ENCODE measurements at places on chromosomes 1 and 21.

DNA sequence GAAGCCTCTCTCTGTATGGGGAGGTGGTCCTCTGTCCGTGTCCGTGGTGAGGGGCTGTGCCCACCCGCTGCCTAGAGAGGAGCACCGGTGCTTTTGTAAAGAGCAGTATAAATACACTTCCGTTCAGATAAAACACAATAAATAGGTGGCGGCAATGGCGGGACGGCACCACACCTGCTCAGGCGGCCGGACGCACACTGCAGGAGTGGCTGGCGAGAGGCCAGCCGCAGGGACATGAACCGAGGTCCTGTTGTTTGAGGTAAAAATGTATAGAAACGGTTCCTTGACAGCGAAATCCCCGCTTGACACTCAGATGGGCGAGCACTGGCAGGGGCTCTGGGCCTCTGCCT, 40.8 kb downstream of the KRTAP10-1 start:
- no peak for DNase-seq

DNA sequence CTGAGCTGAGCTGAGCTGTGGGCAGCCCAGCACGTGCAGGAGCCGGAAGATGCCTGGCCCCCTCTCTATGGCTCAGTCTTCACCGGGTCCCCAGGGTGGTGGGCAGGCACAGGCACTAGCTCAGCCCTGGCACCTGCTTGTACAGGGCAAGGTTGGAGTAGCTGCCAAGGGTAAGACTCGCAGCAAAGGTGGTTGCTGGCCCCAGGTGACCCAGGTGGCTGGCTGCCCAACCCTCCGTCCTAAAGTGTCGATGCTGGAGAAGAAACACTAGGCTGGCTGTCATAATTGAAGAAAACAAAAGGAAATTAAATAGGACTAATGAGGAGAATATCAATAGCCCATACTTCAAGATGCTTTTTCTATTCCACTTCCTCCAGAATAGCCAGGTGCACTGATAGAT, 77.1 kb upstream of the ACTL8 start:
- no peak for DNase-seq

DNA sequence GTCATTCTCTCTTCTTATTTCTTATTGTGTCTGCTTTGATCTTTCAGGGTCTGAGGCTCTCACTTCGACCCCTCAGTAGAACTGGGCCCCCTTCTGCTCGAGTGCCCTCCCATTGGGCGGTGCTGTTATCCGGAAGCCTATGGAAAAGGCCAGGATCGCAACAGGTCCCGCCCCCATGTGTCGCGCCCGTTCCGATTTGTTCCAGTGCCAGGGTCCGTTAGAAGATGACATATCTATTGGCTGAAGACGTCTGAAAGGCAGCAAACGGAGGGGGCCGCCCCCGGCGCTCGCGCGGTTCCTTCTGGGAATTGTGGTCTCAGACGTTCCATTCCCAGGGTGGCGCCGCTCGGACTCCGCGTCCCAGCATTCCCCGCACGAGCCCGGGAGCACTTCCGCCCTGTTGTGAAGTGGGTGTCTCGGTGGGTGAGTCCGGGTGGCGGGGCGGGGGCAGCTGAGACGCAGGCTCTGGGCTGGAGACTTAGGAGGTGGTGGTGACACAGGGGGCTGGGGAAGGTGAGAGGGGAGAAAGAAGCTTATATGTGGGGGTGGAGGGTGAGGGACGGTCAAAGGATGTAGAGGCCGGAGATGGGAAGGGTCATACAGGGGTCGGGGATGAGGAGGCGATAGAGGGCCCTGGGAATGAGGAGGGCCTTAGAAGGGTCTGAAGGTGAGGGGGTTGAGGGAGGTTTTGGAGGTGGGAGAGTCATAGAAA, at the start of gene ZSCAN20:
ZSCAN20 (plus strand) TSS at position 377 of the 712 bp plus-strand sequence. CDS start 6,644 bp downstream, outside the sequence.
- DNase-seq: peak; percentile 90

DNA sequence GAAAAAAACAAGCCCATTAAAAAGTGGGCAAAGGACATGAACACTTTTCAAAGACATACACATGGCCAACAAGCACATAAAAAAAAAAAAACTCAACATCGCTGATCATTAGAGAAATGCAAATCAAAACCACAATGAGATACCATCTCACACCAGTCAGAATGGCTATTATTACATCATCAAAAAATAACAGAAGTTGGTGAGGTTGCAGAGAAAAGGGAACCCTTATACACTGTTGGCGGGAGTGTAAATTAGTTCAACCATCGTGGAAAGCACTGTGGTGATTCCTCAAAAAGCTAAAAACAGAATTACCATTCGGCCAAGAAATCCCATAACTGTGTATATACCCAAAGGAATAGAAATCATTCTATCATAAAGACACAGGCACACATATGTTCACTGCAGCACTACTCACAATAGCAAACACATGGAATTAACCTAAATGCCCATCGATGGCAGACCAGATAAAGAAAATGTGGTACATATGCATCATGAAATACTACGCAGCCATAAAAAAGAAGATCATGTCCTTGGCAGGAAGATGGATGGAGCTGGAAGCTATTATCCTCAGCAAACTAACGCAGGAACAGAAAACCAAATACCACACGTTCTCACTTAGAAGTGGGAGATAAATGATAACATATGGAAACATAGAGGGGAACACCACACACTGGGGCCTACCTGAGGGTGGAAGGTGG, 70.1 kb downstream of the INTS7 start:
- DNase-seq: peak; percentile 62

DNA sequence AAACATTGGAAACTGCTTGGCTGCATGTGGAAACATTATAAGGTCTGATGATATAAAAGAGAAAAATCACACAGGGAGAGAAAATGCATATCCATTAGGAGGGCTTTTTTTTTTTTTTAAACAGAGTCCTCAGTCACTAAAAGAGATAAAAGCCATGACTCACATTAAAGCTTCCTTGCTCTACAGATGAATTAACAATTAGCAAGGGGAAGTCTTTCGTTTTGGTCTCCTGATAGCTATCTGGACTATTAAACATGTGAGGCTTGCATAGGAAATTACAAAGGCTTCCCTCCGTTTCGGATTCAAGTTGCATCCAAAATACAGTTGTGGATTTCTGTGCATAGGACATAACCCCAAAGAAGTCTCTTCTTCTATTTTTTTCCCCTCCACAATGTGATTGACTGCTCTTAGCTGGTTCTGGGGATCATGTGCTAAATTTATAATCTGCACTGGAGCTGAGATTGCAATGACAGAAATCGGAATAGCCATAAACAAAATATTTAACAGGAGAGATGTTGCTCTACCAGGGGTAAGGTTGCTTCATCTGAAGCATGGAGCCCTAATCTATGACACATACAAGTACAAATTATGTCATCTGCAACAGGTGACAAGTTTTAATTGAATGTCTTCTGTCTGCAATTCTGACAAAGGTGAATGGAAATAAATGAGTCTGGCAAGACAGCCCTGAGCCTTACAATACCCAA, 146.8 kb downstream of the ESRRG start:
- no peak for DNase-seq

DNA sequence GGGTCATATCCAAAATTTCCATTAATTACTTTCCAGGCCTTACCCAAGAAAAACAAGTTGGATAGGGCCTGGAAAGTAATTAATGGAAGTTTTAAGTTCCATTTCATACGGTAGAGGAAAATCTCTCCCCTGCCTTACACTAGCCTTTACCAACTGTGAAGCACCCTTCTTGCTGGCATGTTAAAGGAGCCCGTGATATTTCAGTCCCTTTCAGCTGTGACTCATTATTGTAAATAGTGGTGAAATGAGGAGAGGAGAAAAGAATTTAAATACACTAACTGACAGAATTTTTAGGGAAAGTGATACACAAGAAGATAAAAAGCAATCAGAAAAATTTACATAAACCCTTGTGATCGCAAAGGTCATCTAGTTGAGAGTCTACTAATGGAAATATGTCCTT, 20.3 kb upstream of the KAZN start:
- DNase-seq: no peak

- no peak for DNase-seq
Observed at GRCh38 chr1:35111106-35111505, 31.9 kb downstream of the ZMYM1 start.

- DNase-seq: peak; percentile 47
Observed at GRCh38 chr1:220786337-220787068, at the start of gene MTARC1. TSS of gene MTARC1 (plus strand) at chr1:220786913. CDS start at chr1:220786945, 32 bp downstream.

DNA sequence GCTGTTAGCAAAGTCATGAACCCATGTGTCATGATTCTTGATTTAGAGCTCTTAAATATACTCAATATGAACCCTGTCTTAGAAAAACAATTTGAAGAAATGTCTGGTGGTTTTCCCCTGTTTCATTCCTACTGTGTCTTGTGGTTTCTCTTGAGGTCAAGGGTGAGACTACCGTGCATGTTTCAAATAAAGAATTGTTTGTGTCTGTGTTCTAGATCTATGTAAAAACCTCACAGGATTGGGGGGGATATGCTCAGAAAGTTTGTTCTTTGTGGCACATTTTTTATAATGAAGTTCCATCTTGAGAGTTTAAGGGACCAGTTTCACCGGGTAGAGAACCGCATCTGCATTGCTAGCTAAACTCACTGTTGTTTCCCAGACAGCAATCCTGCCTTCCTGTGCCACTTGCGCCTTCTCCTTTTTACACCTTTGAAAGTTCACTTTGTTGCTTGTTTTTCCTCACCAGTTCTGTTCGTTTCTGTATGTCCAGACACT, 30.9 kb upstream of the CACYBP start:
- DNase-seq: peak; percentile 82

DNA sequence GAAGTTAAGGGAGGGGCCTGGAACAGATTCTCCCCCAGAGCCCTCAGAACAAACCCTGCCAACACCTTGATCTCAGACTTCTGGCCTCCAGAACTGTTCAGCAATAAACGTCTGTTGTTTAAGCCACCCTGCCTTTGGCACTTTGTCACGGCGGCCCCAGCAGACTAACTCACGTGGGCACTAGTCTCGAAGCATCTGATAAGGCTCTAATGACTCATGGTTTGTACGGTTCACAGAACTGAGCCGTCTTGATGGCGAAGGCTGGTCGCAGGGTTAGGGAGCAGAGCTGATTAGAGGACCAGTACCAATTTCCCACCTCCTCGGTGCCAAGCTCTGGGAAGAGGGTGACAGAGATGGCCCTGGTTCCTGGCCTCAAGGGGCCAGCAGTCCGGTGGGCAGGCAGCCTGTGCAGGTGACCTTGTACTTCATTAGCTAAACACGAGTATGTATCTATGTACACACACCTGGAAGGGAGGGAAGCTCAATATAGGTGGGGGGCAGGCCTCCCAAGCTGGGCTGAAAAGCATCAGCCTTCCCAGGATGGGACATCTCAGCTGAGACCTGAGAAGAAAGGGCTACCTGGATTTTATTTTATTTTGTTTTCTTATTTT, 112.8 kb downstream of the MRPS6 start:
- no peak for DNase-seq

DNA sequence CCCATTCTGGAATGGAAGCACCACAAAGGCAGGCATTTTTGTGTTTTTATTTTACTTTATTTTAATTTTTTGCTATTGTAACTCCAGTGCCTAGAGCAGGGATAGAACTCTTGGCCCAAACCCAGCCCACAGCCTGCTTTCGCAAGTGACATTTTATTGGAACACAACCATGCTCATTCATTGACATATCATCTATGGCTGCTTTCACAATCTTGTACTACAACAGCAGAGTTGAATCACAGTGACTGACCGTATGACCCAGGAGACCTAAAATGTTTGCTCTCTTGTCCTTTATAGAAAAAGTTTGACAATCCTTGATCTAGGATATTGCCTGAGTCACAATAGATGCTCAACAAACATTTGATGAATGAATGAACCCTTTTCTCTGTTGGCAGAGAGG, 83.9 kb upstream of the ATP1A1 start:
- no peak for DNase-seq

- no peak for DNase-seq
Observed at GRCh38 chr1:178183796-178184195, 89.9 kb downstream of the RASAL2 start.

DNA sequence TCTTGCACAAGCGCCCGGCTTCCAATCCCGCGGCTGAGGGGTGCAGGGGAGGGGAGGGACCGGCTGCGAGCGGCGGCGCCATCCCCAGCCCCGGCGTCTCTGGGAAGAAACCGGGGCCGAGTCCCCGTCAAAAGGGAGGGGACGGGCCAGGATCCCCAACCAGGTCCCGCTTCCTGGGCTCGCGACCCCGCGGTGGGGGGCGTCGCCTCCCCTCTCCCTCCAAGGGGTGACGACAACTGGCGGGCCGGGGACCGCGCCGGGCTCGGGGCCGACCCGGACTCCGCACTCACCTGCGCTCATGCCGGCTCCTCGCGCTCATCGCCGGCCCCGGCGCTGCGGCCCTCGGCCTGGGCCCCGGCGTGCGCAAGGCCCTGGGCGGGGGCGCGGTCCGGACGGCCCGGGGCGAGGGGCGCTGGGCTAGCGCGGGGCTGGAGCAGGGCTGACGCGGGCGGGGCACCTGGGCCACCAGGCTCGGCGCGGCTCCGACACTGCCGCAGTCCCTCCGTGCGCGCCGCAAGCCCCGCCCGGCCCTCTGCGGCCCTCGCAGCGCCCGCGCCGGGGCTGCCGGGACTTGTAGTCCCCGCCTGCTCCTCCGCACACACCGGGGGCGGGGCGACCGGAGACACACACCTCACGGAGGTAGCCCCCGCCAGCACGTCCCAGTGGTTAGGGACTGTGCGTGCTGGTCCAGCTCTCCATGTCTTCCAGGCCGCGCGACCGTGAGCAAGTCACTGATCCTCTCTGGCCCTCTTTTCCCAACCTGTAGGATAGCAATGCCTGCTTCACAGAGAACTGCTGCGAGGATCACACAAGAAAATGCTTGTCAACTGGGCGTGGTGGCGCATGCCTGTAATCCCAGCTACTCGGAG, at the start of gene ATP13A2:
ATP13A2 (minus strand) TSS at position 490 of the 869 bp plus-strand sequence; CDS start at position 300, 190 bp downstream.
- DNase-seq: peak; percentile 65

DNA sequence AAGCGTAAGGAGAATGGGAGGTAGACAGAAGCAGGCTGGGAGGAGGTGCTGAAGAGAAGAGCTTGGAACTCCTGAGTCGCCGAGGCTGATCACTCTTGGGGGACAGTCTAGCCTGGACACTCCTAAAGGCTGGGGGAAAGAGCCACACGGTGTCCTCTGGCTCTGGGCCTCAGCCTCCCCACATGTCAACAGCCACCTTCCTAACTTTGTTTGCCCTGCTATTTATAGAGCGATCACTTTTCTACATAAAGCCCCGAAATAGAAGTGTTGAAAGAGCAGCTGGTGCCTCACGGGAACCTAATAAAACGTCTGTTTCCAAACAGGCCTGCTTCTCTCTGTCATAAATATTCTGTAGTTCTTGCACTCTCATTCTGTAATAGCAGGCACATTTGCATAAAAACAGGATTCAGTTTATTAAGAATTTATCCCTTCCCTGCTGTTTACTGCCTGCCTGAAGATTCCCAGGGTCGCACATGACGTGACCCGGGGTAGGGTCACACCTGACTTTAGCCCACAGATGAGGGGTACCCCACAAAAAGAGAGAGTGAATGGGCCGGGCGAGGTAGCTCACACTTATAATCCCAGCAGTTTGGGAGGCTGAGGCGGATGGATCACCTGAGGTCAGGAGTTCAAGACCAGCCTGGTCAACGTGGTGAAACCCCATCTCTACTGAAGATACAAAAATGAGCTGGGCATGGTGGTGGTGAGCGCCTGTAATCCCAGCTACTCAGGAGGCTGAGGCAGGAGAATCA, 212.5 kb downstream of the TOMM20 start:
- peak; percentile 66 for DNase-seq

GRCh38 chr1:200336901-200337391, 72.9 kb downstream of the ZNF281 start:
- no peak for DNase-seq

All from common myeloid progenitor, CD34-positive (primary cell).